Stimulated activated naive CD8-positive, alpha-beta T cell treated with anti-CD3 and anti-CD28 coated beads, Interleukin-15, amount 100 ng/mL, for 72 hours (primary cell): ENCODE measurements at places on chromosomes 2 and 18.
A peak's percentile ranks its signal among the peaks of the same experiment; 100 is the strongest.

DNA sequence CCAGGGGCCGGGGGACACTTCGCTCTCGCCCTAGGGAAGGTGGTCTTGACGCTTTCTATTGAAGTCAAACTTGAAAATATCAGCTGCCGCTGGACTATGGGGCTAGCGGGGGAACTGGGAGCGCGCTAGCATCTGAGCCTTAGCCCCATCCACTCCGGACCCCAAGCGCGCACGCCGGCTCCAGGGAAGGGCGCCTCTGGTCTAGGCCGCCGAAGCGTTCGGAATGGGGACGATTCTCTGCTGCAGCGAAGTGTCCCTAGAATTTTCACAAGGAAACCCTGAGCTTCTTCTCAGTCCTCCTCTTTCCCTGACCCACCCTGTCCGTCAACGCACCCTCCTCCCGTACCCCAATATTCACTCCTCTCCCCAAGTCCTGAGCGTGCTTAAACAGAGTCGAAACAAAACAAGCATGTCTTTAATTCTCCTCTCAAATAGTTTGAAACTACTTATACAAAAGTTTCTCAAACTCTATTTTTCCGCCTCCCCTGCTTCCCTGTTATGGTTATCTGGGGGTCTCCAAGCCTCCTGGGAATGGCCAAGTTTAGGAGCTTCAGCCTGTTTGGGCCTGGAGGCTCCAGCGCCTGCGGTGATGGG is 5.0 kb downstream of the RAX start:
- no peak for DNase-seq

GRCh38 chr2:239714116-239714515 is 311.0 kb downstream of the NDUFA10 start:
- DNase-seq: no peak

DNA sequence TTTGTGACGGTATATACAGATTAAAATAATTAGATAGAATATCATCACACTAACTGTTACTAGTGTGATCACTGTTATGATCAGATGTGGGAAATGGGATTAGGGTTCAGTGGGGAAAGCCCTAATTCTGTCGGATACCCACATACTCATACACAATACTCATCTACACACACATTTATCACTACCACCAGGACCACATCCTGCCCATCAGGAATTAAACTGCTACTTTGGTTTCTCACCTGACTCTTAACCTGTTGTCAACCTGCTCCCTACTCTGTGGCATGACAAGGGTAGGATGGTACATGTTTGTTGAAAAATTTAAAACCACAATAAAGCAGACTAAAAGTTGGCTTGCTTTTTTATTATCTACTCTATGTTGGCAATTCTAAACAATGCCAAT is 24.8 kb upstream of the CYP26B1 start:
- no peak for DNase-seq

DNA sequence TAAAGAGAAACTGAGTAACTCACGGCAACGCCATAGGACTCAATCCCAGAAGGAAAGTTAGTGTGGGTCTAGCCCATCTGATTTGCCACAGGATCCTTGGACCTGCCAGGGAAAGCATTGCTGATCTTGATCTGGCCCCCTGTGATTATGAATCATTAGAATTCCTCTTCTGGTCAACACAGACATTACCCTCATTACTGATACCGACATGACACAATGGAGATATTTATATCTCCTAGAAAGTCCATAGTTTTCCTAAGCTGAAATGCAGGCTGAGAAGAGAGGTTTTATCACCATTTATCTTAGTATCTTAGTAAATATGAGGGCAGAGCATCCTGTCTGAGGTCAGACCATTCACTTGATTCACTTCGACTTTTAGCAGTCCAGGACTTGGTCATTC is 75.5 kb upstream of the CCDC68 start:
- DNase-seq: no peak

GRCh38 chr2:202963712-202964111 is 51.0 kb upstream of the NBEAL1 start:
- DNase-seq: no peak

DNA sequence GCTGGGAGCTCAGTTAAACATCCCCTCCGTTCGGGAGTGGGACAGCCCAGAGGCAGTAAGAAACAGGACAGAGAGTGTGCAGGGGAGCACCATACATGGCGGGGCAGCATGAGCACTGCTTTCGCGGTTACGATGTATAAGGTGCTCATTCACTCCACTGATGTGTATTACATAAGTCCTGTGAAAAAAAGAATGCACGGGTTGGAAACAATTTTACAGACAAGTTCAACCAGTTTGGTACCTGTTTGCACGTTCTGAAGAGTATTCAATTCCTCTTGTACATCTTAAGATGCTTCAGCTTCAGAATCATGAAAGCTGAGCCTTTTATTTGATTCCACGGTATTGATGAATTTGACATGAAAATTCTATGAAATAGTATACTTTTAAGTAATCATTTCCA is 97.8 kb upstream of the NETO1 start:
- DNase-seq: no peak

DNA sequence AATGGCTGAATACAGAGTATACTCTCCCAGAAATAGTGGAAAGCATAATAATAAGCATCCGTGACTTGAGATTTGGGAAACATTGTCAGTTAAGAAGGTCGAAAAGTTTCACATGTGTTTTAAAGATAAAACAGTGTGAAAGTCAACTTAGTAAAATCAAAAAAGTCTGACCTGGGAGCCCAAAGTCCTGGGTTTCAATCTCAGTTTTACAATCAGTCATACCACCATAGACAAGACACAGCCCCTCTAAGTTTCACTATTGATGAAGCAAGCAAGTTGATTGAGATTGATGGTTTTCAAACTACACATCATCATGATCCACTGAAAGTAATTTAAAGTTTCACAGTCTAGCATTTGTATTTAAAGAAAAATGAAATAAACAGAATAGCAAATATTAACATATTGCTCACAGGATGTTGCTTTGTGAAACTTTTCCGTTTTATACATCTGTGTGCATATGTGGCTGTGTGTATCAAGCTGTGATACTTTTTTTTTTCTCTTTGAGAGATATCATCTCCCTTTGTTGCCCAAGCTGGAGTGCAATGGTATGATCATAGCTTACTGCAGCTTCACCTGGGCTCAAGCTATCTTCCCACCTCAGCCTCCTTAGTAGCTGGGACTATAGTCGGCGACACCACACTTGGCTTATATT is 71.1 kb downstream of the PIK3C3 start:
- no peak for DNase-seq

GRCh38 chr2:74327199-74327598 is 16.0 kb downstream of the SLC4A5 start:
- no peak for DNase-seq

DNA sequence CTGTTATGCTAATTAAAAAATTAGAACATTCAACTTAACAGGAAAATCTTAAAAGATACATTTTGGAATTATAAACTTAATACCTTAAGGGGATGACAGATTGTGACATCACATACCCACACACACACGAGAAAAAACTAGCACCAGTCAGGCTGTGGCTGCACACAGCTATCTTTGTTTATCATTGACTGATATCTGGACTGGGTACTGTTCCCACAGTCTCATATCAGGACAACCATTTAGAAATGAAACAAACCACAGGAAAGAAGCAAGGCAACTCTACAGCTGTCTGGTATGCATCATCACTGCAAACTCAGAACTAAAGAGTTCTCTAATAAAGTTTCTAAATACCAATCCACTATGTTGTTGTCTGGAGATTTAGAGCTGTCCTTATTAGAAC is 210.9 kb upstream of the SMAD7 start:
- peak; percentile 62 for DNase-seq

- DNase-seq: no peak
Observed at GRCh38 chr2:227816507-227817294, 3.1 kb downstream of the CCL20 start.

- peak; percentile 62 for DNase-seq
Observed at GRCh38 chr2:174597345-174598047, at the start of gene WIPF1. WIPF1 (minus strand) TSS chr2:174597804; CDS start chr2:174585573, 12,231 bp downstream.

GRCh38 chr18:54229421-54230059 is 5.1 kb upstream of the MBD2 start:
- DNase-seq: no peak

DNA sequence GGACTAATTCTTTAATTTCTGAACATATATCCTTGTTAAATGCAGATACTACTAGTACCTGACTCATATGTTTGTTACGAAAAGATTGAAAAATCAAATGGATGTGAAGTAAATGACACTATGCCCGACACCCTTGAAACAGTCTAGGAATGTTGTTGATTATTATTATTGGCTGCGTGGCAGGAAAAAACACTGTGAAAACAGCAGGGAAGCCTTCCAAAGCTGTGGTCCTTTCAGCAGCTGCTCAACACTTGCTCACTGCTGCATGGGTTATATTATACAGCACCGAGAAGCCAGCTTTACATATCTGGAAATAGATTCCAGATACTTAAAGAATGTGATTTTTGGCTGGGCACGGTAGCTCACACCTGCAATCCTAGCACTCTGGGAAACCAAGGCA is 26.5 kb downstream of the CRYGD start:
- DNase-seq: no peak

DNA sequence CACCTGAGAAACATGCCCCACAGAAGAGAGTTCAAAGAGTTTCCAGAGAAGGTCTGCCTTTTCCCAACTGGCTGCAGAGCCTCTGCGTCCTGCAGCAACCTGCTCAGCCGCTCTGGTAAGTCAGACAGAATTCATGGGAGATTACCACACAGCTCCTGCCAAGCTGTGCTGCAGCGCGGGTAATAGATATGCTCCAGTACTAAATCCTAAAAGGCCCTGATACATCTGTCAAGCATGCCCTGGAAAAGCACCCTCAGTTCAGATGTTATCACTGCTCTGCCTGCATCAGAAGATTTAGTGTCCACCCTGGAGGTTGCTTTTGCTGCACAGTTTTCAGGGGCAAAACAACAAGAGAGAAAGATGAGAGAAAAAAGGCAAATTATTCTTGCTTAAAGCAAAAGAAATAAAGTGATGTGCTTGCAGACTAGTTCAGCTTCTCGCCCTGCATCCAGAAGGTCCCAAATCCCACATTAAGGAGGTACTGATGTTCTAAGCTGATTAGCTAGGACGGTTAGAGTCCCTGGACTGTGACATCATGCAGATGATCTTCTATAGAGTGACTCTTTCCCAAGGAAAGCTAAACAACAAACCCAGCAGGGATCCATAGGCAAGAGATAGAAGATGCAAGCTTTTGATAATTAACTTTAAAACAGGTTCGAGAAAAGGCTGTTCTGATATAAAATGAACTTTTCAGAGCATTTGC is 488.6 kb downstream of the BCL11A start:
- no peak for DNase-seq

GRCh38 chr18:24231773-24232735 is 93.2 kb downstream of the CABYR start:
- no peak for DNase-seq
